ENCODE measurements at places on chromosomes 3 and 15.

- no peak for DNase-seq
Observed at GRCh38 chr3:72957297-72957696, 39.3 kb upstream of the PPP4R2 start.

GRCh38 chr3:153658136-153658535, 463.1 kb upstream of the ARHGEF26 start:
- DNase-seq: no peak

DNA sequence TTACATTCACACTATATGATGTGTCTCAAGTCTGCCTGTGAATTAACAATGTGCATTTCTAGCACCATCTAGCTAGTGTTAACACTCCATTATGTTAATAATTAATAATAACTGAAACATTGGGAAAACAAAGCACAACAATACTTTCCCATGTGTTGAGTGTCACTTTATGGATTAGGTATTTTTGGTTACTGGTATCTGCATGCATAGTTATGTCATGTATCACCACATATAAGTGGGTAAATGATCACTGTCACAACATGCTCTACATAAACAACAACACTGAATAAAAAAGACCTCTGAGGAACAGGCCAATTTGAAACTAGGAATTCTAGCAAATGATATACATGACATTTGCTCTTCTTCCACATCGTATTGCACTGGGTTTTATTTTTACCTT, 74.7 kb downstream of the MLH1 start:
- DNase-seq: no peak

DNA sequence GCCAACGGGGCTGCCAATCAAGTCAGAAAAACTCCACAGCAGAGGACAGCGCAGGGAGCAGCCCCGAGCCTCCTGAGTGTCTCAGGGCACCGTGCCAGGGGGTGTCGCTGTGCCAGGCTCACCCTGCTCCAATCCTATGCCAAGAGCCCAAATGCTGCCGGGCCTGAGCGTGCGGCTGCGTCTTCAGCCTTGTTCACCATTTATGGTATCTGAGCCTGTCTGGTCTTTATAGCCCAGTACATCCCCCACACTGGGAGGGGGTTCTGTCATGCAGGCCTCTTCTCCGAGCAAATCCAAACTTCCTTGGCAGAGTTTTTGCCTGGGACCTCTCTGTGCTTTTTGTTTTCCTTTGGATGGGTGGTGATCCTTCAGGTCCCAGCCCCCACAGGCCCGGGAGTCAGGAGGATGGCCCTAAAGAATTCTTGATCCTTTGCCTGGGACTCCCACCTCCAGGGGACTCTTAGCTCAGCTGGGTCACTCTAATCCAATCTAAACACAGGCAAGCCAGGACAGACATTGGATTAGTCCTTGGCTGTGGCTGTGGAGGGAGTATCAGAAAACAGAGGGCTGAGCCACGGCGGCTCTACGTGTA, 135.1 kb upstream of the HACD2 start:
- no peak for DNase-seq
